AML-193 (cell line): ENCODE measurements at places on chromosomes 4 and X.

- DNase-seq, result no peak
Measured at GRCh38 chr4:20493761-20494353, 206.4 kb upstream of the PACRGL start.

GRCh38 chr4:151415978-151416377 is 7.0 kb downstream of the FHIP1A start:
- no peak for DNase-seq

GRCh38 chr4:48138936-48139335 is 4.9 kb upstream of the TXK start:
- no peak for DNase-seq

GRCh38 chrX:38881066-38881465 is 79.8 kb downstream of the MID1IP1 start:
- DNase-seq, result no peak

GRCh38 chrX:46198858-46199257 is 346.4 kb downstream of the ZNF674 start:
- DNase-seq, result no peak

GRCh38 chrX:103338663-103339062 is 8.6 kb downstream of the TCEAL7 start:
- DNase-seq, result no peak

GRCh38 chrX:10120331-10120730 is 36.4 kb upstream of the CLCN4 start:
- no peak for DNase-seq
